ENCODE measurements at places on chromosomes 7 and 10.

DNA sequence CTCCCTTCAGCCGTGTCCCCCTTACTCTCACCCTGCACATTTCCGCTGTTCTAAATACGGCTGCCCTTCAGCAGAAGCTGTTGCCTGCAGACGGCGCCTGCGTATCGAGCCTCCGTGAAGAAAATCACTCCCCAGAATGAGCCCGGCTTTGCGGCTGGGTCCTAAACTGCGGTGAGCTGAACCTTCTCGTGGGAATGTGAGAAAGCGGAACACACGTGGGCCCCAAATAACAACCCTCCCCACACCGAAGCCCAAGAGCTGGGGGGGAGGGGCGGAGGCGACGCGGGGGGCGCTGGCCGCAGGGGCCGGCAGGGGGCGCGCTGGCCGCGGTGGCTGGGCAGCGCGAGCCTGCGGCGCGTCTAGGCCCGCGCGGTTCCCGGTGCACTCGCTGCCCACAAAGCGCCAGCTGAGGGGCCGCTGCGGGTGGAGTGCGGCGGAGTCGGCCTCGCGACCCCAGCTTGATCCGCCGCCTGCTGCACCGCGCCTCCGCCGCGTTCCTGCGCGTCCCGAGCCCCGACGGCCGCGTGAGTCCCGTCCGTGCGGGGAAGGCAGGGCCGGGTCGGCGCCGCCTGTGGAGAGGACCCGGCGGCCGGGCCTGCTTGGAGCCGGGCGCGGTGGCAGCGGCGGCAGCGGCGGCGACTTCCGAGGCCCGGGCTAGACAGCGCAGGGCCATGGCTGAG lies at the start of gene ZNF398:
ZNF398 (plus strand) TSS at position 382 of the 680 bp plus-strand sequence; CDS start at position 672, 290 bp downstream.
- DNase-seq: peak; percentile 72

GRCh38 chr7:68074242-68074641 lies 1077.6 kb downstream of the TYW1 start:
- no peak for DNase-seq

GRCh38 chr10:33643042-33643441 lies 308.6 kb upstream of the NRP1 start:
- no peak for DNase-seq

- no peak for DNase-seq
Measured at GRCh38 chr10:111766464-111766863, 417.1 kb downstream of the GPAM start.

DNA sequence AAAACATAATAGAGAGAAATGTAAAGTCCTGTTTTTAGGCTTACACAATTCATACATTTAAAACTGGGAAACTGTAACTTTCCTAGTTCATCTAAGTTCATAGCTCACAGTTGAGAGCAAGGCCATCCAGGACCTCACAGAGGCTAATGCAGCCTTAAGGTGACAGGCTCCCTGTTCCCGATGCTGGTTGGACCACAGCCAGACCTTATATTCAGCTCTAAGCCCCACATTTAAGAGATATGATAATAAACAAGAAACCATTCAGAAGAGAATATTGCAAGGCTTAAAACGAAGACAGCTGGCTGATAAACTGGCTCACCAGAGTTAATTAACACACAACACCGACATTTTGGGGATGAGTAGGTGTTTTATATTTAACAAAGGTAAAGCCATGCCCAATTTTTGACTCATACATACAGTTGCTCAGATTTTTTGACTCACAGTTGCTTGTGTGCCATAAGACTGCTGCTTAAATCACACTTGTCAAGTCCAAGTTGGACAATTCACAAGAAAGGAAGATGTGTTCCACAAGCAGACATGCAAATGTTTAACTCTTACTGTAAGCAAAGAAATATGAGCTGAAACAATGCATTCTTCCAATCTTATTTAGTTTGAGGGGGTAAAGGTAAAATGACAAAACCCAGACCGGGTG lies 41.1 kb upstream of the TMEM213 start:
- DNase-seq: no peak

DNA sequence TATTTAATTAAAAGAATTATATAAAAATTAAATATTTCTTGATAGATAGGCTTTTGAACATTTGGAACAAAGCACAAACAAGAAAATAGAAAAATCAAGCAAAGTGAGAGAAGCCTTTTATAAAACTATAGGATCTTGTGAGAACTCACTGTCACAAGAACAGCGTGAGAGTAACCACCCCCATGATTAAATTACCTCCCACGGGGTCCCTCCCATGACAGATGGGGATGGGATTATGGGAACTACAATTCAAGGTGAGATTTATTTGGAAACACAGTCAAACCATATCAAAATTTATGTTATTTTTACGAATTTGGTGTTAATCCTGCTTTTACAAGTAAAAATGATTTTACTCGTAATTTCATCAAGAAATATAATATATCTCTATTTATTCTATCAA lies 1136.1 kb upstream of the POT1 start:
- no peak for DNase-seq

- peak; percentile 8 for DNase-seq
Measured at GRCh38 chr10:11685787-11686218, 56.4 kb upstream of the ECHDC3 start.

DNA sequence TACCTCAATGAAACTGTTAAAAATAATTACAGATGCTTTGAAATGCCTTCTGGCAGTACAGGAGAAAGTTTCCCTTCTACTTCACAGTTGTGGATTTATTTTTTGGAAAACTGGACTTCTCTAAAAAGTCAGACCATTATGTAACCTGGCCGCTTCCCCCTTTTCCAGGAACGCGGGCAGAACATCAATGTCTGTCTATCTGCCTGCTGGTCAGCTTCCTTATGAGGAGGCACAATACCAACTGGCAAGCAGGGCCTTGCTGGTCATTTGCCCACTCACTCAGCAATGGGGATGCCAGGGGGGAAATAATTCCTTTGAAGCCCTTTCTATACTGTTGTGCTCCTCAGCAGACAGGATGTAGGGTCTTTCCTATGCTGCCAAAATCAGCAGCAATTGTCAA lies 22.5 kb upstream of the ADRB1 start:
- no peak for DNase-seq

GRCh38 chr7:12685550-12685949 lies 1.9 kb upstream of the ARL4A start:
- DNase-seq: peak; percentile 6

DNA sequence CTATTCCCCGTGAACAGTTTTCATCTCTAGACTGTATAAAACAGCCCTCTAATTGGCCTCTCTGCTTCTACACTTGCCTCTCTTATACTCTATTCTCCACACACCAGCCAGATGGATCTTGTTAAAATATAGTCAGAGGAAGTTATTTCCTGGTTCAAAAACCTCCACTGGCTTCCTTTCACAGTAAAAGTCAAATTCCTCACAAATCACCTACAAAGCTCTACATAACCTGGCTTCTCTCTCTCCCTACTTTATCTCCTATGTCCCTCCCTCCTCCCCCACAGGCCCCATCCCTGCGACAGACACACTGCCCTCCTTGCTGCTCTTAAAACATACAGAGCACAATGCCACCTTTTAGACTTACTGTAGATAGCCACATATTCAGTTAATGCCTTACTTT lies 60.1 kb downstream of the TPK1 start:
- DNase-seq: no peak

DNA sequence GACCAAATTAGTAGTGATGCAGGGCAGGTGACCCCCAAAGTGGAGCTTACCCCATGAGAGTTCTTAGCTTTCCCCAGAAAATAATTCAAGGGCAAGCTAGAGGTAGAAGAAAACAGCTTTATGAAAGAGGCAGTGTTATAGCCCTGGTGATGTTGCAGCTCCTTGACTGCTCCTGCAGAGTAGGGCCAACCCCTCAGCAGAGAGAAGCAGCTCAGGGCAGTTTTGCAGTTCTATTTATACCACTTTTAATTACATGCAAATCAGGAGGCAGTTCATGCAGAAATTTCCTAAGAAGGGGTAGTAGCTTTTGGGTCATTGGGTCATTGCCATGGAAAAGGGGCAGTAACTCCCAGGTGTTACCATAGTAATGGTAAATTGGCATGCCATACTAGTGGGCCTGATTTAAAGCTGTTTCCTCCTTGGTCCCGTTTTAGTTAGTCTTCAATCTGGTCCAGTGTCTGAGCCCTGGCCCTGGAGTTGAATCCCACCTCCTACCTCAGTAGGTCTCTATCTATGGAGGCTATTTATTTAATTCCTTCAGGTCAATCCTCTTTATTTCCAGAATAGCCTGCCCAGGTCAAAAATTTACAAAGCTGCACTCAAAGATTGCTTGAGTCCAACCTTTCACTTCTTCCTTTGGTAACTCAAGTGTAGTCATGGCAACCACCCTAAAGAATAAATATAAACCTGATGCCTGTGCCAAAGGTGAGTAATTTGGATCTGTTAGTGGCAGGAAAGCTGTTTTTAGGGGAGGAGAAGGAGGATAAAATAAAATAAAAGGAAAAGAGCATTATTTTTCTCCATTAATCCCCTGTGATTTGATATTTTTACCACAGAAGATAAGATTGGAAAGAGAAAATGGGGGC lies 29.5 kb downstream of the PLXDC2 start:
- no peak for DNase-seq

GRCh38 chr10:70932392-70933196 lies 44.2 kb upstream of the PCBD1 start:
- no peak for DNase-seq

- peak; percentile 6 for DNase-seq
Measured at GRCh38 chr7:129612112-129613015, 844 bp downstream of the NRF1 start.

GRCh38 chr7:835485-836401 lies 3.5 kb downstream of the SUN1 start:
- no peak for DNase-seq

GRCh38 chr7:139610595-139610994 lies 87.1 kb downstream of the CLEC2L start:
- no peak for DNase-seq

- DNase-seq: no peak
Measured at GRCh38 chr10:118712930-118713634, 41.7 kb downstream of the CACUL1 start.

DNA sequence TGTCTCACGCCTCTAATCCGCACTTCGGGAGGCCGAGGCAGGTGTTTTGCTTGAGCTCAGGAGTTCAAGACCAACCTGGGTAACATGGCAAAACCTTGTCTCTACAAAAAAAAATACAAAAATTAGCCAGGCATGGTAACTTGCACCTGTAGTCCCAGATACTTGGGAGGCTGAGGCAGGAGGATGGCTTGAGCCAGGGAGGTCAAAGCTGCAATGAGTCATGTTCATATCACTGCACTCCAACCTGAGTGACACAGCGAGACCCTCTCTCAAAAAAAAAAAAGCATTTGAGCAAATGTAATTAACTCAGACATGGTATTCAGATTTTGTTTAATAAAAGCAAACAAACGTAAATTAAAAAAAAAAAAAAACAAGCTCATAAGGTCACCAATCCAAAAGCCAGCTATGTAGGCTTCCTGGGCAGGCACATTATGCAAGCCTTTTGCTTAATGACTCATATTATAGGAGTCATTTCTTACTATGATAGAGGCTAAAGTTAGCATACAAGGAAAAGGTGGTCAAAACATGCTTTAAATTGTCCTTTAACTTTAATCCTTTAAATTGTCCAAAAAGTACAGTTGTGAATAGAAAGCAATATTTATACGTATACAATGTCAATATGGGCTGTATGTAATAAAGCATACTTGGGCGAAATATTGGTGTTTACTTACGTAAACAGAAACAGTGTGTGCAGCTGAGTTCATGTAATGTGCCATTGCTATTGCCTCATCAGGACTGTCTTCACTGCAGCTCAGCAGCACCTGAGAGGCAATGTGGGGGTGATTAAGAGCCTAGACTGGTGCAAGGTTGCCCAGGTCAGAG lies 13.0 kb downstream of the AKR1D1 start:
- DNase-seq: no peak

DNA sequence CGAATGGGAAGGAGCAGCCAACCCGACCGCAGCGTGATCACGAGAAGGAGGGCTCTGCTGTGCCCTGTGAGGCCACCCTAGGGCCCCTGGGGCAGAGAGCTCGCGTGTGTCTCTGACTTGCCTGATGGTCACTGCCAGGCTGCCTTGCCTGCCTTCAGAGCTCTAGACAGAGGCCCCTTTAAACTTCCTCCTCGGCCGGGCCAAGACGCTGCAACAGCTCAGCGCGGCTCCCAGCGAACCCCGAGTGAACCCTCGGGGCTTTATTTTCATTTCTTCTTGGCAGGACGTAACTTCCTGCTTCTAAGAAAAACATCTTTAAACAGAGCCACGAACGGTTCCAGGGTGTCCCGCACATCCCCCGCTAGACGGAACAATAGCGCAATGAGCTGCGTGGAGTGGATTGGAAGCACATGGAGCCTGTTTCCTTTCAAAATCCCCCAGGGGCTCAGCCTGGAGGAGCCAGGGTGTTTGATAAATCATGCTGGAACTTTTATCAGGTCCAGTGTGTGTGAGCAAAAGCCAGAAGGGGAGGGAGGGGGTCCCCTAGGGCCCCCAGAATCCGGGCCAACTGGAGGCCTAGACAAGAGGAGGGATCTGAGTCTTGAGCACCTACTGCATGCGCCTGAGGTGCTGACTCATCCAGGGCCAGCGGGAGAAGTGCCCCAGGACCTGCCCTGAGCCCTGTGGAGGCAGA lies 134.1 kb upstream of the GDF10 start:
- peak; percentile 15 for DNase-seq

DNA sequence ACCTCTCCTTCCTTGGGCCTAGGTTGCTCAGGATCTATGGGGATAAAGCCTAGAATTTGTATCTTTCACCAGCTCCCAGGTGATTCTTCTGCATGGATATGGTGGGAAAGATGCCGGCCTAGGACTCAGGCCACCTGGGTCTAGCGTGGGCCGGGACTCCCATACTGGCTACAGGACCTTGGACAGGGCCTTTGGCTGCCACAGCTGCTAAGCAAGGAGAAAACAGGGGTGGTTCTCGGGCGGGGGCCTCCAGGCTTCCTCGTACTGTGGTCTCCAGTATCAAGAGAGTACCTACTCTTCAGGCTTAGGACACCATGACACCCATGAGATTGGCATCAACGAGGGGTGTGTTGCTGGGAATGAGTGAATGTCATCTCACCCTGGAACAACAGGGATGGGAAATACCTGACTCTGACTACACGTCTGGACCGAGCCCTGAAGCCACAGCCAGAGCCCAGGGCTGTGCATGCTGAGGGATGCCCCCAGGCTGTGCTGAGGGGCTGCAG lies 120.3 kb upstream of the ADAM12 start:
- no peak for DNase-seq

GRCh38 chr10:64574371-64574770 lies 1053.2 kb downstream of the REEP3 start:
- no peak for DNase-seq

DNA sequence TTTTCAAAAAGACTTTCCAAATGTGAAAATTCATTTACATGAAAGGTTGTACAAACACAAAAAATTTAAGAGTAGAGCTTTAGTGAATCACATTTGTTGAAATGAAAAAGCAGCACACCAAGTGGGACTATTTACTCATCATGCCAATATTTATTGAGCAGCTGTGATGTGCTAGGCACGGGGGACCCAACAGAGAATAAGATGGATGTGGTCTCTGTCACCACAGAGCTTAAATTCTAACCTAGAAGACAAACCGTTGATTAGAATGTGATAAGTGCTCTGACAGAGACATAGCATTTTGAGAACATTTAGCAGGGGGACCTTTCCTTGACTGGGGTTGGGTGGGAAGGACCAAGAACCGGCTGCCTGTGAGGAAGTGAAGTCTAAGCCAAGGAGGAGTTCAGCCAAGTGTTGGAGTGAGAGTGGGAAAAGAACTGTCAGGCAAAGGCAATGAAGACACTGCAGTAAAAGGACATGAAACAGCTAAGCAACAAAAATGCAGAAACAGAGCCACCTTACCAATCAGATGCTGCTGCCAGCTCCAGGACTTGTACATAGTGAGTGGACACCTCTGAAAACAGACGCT lies 19.1 kb downstream of the ADAM12 start:
- DNase-seq: no peak

- DNase-seq: no peak
Measured at GRCh38 chr10:24238519-24239247, 29.7 kb downstream of the KIAA1217 start.
